ENCODE measurements at places on chromosomes 7 and 10.

GRCh38 chr7:16298221-16298620 lies 123.1 kb downstream of the CRPPA start:
- no peak for DNase-seq

DNA sequence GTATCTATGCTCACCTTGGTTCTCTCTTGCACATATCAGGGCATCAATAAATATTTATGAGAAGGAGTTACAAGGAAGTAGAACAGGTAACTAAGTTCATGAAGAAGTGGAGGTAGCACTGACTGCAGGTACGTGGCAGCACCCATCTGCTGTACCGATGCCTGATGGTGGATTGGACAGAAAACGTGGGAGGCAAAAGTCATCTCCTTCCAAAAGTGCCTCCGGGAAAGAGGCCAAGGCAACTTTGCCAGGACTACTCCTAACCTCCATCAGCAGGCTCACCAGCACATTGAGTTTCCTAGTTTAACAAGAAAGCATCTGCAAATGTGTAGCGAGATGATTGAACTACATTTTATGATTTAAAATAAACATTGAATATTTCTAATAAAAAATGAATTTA lies 248.8 kb downstream of the ANKRD7 start:
- no peak for DNase-seq

GRCh38 chr7:124106575-124106974 lies 73.7 kb upstream of the TMEM229A start:
- no peak for DNase-seq

DNA sequence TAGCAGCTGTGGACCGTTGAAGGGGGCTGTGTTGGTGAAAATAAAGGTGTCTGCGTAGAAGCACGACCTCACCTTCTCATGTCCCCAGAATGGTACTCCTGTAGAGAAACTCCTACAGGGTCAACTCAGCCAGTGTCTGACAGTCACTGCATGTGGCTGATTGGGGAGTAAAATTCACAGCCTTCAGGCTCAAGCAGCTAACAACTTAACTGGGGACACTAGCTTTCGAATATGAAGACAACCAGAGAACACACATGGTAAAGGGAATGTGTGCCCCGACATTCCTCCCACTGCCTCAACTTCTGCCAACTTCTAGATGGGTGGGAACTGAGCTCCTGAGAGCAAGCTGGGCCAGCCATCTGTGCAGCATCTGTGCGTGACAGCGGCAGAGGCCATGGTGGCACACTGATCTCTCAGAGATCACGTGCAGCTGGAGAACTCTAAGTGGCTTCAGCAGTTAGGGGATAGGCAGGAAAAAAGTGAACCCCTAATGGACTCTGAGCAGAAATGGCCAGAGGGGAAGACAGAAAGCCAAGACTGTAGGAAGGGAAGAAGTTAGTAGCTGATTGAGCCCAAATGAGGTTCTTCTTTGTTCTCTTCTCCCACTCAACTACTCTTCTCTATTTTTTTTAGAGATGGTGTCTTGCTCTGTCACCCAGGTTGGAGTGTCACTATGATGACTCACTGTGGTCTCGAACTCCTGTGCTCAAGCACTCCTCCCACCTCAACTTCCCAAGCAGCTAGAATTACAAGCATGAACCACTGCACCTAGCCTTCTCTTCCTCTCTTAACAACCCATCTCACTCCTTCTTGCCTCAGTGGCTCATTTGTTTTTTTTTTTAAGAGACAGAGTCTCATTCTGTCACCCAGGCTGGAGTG lies 280.8 kb downstream of the ZEB1 start:
- DNase-seq, result no peak

- no peak for DNase-seq
Measured at GRCh38 chr7:96205665-96206064, 116.2 kb downstream of the SLC25A13 start.

GRCh38 chr7:73839743-73840714 lies 2.3 kb downstream of the METTL27 start:
- DNase-seq, result no peak

DNA sequence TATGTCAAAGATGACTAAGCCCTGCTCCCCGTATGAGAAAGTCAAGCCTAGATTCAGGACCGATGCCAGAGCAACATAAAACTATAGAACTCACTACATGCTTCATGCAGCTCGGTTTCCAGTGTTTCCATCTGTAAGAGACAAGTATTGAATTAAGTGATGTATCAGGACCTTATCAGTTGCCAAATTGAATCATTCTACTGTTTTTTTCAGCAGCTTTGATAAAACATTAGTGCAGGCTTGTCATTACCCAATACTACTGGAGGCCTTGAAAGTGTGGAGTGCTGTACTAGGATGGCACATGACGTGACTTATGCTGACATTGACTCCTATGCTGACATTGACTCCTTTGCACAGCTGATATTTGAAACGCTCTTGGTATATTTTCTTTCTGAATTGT lies 10.8 kb upstream of the NRP1 start:
- no peak for DNase-seq

- DNase-seq, result peak; percentile 71
Measured at GRCh38 chr7:27697861-27698430, 35.3 kb upstream of the HIBADH start.

- DNase-seq, result no peak
Measured at GRCh38 chr7:87982116-87982515, 48.1 kb downstream of the ADAM22 start.

- DNase-seq, result no peak
Measured at GRCh38 chr10:124249196-124249595, 155.8 kb upstream of the CHST15 start.

DNA sequence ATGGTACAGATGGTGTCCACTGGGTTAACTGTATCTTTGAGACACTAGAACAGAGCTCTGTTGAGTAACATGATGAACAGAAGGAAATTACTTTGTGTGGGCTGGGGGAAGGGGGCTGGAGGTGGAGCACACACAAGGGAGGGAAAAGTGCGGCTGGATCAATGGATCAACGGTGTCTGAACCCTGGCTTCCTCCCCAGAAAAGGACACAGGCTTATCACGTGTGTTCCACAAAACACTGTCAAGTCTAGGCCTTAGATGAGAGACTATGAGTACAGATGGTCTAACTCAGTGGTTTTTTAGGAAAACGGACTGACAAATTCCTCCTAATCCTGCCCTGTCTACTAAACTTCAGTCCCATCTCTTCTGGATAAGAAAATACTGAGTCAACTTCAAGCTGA lies 27.8 kb downstream of the HSPB1 start:
- no peak for DNase-seq

- no peak for DNase-seq
Measured at GRCh38 chr7:41058986-41059741, 643.7 kb downstream of the INHBA start.

DNA sequence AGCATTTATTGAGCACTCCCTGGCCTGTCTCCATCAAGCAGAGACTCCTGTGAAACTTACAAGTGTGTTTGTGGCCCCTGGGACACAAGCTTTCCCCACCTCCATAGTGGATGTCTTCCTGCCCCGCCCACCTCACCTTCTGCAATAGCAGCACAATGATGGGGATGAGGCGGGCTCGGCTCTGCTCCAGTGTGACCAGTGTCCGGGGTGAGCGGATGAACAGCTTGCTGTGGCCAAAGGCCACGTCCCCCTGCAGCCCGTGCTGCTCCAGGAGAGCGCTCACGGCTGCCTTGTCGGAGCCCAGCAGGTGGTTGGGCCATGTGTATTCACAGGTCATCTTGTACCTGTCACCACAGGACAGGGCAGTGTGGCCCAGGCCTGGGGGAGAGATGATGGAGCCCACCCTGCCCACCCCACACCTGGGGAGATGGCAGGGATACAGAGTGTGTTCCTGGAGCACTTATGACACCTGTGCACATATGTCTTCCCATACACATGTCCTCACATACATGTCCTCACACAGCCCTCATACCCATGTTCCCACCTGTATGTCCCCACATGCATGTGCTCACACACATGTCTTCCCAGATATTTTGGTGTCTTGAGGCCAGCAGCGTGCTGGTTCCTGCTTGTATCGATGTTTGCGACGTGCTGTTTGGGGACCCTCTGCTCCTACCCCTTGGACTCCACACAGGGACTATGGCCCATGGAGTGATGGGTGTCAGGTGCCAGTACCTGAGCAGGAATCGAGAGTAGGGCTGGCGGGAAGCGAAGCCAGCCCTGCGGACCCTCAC lies 12.7 kb downstream of the MYO1G start:
- DNase-seq, result no peak

- no peak for DNase-seq
Measured at GRCh38 chr7:81691199-81691821, 78.5 kb downstream of the HGF start.

GRCh38 chr10:127797339-127797738 lies 60.4 kb downstream of the FOXI2 start:
- DNase-seq, result no peak

DNA sequence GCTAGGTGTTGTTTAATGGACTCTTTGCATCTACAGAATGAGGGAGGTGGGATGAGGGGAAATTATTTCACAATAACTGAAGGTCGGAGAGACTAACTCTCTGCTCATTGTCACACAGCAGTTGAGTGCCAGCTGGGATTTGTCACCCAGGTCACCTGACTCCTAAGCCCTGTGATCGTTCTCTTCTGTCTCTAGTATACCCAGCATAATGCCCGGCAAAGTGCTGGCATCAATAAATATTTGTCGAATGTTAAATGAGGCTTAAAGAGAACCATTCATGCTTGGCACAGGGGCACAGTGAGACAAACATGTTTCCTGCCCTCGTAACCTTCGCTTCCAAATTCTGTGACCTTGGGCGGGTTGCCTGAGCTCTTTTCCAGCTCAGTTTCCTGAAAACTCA lies 70.8 kb downstream of the TCF7L2 start:
- DNase-seq, result no peak

GRCh38 chr10:121787169-121787568 lies 140.7 kb downstream of the ATE1 start:
- DNase-seq, result no peak

GRCh38 chr7:93830141-93830925 lies 60.2 kb downstream of the TFPI2 start:
- no peak for DNase-seq

DNA sequence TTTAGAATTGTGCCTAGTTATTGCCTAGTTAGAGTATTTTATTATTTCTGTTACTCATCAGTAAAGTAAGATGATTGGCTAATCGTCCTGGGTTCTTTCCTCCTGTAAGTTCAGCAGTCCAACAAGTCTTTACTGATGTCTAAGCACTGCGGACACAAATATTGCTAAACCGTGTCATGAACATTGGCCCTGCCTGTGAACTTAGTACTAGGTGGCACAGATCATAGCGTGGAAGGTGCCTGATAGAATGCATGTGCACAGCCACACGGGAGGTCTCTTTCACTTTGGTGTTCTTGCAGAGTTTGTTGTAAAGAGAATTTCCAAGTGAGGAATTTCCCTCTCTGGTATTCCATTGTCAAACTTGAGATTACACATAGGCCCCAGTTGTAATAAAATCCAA lies 38.0 kb downstream of the RBM33 start:
- no peak for DNase-seq

DNA sequence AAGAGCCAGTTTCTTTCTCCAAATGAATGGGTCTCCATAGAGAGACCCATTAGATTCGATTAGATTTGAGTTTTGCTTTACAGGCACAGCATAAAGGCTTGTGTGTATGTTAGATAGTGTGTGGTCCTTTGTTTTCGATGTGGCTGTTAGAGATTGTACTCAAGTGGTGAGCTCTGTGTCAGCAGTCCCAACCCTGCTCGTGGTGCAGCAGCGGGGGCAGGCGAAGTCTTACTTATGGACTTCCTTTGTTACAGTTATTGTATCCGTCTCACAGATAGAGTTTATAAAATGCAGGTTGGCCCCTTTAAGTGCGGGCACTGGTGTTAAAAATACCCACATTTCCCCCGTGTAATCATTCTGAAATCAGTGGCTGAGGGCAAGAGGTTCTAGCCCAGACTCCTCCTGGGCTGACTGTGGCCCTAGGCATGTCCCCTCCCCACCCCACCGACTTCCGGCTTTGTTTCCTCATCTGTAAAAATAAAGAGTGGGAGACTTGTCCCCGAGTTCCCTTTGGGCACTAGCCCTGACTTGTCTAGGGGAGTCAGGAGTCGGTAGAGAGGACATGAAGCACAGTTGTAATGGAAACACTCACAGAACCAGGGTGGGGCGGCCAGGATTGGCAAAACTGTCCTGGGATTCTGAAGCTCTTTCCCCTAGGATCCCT lies 28.6 kb downstream of the MTURN start:
- peak; percentile 10 for DNase-seq

DNA sequence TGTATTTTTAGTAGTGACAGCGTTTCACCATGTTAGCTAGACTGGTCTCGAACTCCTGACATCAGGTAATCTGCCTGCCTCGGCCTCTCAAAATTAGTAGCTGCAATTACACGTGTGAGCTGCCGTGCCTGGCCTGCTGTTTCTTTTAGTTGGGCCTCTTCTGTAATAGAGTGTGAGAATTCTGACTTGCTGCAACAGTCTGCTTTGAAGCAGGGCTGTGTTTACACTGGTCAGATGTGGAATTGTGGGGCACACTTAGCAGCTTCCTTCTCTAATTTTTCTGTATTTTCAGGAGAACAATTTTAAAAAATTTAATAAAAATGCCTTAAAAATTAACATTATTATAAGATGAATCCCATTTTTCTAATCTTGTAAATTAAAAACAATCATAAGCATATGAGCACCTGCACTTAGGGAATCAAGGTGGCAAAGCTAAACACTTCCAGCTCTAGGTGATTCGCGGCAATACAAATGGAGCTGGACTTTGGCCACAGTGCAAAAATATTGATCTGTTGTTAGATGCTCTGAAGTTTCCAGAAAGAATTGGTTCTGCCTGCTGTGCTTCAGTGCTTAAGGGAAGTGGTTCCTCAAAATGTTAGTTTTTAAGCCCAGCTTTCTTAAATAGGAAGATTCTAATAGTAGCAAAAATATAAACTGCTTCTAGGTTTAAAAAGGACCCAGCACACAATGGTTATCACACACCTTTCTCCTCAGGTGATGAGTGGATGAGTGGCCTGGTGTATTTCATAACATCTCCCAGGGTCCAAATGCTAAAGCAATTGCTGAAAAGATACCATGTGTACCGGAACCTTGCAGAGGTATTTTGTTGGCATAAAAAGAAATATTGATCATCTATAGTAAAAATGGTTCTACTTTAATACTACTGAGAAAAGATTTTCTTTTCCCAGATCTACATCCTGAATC lies 63.5 kb upstream of the ATRNL1 start:
- no peak for DNase-seq

GRCh38 chr7:28068811-28069216 lies 111.8 kb downstream of the JAZF1 start:
- no peak for DNase-seq

GRCh38 chr7:80039251-80039884 lies 95.3 kb upstream of the GNAI1 start:
- DNase-seq, result no peak

- peak; percentile 3 for DNase-seq
Measured at GRCh38 chr7:80618096-80618495, 20.3 kb upstream of the CD36 start.

DNA sequence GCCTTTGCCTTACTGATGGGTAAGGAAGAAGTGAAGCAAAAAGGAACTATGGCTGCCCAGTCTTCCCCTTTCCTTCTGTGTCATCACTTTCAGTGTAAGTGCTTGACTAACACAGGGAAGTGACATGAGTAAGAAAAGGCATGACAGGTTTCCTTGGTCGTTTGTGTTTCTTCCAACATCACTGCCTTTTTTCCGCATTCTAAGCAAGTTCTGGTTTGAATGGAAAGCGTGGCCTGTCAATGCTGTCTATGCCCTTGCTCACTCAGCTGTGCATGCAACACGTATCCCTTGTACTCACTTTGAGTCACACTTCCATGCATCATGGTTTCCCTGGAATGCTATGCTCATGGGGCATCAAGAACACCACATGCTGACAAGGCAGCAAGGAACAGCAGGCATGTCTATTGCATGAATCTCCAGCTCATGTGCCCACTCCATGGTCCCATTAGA lies 111.8 kb downstream of the OAT start:
- peak; percentile 18 for DNase-seq

- DNase-seq, result no peak
Measured at GRCh38 chr7:15219758-15220157, 317.2 kb upstream of the DGKB start.
